ENCODE measurements at places on chromosomes 3 and 15.

DNA sequence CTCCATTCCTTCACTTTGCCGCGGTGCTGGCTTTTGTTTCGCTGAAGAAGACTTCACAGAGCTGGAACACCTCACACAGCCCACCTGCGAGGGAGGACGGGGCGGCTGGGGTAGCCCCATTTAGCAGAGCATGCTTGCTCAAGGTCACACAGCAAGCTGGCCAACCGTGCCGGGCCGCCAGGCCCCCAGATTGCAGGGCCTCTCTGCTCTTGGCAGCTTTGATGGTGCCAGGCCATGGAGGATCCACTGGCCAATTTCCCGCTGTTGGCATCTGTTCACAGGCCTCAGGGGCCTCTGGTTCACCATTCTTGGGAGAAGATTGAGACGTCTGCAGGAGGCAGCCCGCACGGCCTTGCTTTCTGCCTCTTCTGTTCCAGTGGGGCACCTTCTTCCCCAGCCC lies 77.9 kb upstream of the LINGO1 start:
- no peak for DNase-seq

DNA sequence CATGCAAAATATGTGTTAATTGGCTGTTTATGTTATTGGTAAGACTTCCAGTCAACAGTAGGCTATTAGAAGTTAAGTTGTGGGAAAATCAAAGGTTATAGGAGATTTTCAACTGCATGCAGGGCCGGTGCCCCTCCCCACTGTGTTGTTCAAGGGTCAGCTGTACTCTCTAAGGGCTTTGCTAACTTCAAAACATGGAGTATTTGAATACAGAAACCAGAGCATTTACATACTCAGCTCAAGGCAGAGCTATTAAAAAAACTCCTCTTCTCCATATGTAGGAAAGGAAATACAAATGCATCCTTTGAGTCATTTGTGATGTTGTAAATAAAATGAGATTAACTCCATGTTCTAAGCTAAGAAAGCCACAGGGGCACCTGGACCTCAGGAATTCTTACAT lies 16.8 kb downstream of the IL17RB start:
- no peak for DNase-seq

DNA sequence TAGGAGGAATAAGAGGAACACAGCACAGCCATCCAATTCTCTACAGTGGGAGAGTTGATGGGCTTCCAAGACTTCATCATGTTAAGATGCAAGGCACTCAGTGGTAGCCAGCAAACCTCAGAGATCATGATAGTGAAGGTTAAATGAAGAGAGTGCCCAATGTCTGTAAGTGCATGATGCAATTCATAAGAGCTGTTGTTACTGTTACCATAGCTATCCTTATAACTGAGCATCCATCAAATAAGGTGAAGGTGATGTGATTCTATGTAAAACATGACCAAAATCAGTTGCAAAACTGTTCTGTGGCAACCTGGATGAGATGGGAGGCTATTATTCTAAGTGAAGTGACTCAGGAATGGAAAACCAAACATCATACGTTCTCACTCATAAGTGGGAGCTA lies 289.7 kb downstream of the MAGI1 start:
- DNase-seq = no peak

- no peak for DNase-seq
These were observed 348.7 kb downstream of the ZIC1 start for GRCh38 chr3:147757866-147758265.

DNA sequence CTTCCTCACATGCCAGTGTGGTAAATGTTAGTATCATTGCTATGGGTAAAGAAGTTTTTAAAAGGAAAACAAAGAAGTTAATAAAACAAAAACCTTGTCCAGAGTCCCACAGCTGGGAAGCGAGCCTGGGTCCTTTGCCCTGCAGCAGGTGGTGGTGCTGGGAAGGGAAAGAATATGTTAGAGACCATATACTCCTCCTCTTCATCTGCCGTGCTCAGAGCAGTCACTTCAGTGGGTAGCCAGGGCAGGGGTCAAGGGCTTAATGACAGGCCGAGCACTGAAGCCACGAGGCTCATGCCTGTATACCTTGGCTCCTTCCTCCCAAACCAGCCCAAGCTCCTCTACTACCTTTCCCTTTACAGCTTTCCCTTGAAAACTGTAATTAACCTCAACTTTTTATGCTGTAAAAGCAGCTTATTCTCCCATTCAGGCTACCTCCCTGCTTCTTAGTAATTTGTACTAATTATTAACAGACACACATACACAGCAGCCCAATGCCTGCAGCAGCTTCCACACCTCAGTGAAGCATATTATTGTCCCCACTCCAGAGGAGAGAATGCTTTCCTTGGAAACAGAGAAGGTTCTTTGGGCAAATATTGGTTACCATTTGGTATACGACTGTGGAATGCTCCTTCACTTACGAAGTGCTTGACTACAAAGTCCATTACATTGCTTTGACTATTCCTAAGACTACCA lies 362.1 kb downstream of the EPHB1 start:
- no peak for DNase-seq

DNA sequence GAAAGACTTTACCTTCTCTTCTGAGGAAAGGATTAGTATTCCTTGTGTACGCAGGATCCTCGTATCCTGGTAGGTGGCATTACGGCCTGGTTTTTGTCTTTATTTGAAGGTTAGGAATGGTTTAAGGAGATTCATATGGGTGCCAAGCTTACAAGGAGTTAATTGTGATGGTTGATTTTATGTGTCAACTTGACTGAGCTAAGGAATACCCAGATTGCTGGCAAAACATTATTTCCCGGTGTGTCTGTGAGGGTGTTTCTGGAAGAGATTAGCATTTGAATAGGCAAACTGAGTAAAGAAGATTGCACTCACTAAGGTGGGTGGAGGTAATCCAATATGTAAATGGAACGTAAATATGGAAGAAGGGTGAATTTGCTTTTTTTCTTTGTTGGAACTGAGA lies 44.4 kb upstream of the ABI3BP start:
- DNase-seq = no peak

DNA sequence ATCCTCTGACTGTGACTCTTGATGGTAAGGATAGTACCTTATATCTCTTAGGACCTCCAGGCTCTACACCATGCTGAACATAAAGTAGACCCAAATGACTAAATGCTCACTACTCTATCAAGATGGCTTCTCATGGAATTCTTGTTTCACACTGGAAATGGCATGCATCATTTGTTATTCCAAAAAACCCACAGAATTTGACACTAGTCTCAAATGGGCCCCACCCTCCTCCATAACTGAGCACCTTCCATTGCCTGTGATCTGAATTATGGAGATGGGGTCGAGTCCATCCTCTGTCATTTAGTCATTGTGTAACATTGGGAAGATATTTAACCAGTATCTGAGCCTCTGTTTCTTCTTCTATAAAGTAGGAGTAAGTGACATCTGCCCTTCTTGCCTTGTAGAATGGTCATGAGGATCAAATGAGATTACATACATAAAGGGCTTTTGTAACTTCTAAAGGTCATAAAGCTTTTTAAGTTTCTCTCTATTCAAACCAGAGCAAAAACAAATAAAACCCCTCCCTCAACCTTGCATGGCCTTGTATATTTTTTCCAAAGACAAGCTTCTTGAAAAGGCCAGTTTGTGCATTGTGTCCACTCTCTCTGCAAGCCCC lies 57.0 kb upstream of the PTX3 start:
- no peak for DNase-seq

GRCh38 chr15:99071091-99071680 lies 33.7 kb upstream of the SYNM start:
- no peak for DNase-seq

DNA sequence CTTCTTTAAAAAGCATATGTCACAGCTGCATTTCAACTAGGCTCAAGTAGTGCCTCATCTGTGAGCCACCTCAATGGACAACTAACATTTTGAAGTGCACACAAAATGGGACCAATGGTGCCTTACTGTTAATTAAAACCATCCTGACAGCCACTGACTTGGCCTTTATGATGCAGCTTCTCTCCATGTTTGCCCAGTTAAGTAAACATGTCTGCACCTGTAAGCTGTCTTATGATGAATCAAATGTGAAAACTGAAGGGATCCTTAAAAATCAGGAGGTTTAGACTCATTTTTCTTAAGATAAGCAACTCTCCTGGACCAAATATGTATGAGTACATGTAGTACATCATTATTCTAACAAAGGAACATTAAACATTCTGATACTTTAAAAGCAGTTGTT lies 861.6 kb downstream of the ROBO1 start:
- no peak for DNase-seq

- no peak for DNase-seq
These were observed 374.1 kb upstream of the RBMS3 start for GRCh38 chr3:28906561-28907310.

- peak; percentile 62 for DNase-seq
These were observed 141.5 kb downstream of the GADL1 start for GRCh38 chr3:30752970-30753369.

- DNase-seq = no peak
These were observed 110.6 kb upstream of the NANOGP8 start for GRCh38 chr15:35195649-35196048.

- DNase-seq = no peak
These were observed 71.9 kb downstream of the ARHGEF26 start for GRCh38 chr3:154193000-154193615.

GRCh38 chr15:79991826-79992225 lies 20.8 kb upstream of the BCL2A1 start:
- DNase-seq = no peak

GRCh38 chr15:83365370-83365938 lies 81.0 kb upstream of the BNC1 start:
- peak; percentile 84 for DNase-seq

GRCh38 chr3:169607949-169608348 lies 55.6 kb downstream of the MECOM start:
- no peak for DNase-seq

DNA sequence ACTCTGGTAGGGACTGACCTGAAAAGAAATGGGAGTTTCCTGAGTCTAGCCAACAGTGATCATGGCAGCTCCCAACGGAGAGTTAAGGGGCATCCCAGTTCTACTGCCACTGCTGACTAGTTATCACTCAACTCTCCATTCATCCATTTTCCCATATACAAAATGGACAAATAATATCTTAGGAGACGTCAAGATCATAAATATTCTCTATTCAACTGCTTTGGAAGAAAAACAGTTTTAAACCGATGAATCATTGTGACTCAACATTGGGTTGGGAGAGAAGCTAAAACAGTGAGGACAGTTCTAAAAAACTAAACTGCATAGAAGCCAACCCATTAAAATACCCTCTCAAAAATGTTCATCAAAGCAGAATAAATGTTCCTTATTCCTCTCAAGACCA lies 57.6 kb upstream of the CHRM5 start:
- DNase-seq = no peak

GRCh38 chr3:4709341-4709740 lies 216.2 kb downstream of the ITPR1 start:
- peak; percentile 38 for DNase-seq

GRCh38 chr15:41121951-41122350 lies 5.9 kb upstream of the INO80 start:
- DNase-seq = no peak

- DNase-seq = no peak
These were observed 74.3 kb upstream of the PTX3 start for GRCh38 chr3:157362348-157362747.

- peak; percentile 29 for DNase-seq
These were observed 23.6 kb downstream of the RHCG start for GRCh38 chr15:89472785-89473256.

- no peak for DNase-seq
These were observed 337.3 kb upstream of the ARRDC4 start for GRCh38 chr15:97623091-97623661.

DNA sequence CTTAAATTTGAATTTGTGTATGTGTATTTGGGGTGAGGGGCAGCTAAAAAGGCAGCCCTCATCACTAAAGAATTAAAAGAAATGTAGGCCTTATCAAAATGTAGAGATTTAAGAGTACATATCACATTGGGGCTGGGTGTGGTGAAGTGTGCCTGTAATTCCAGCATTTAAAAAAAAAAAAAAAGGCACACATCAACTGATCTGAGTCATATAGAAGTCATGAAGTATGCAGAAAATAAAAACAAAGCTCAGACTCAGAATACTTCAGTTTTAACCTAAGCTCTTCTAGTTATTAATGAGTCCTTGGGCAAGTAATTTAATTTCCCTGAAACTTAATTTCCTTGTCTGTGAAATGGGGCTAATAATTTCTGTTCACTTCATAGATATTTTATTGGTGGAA lies 31.6 kb downstream of the SLC24A1 start:
- DNase-seq = no peak

DNA sequence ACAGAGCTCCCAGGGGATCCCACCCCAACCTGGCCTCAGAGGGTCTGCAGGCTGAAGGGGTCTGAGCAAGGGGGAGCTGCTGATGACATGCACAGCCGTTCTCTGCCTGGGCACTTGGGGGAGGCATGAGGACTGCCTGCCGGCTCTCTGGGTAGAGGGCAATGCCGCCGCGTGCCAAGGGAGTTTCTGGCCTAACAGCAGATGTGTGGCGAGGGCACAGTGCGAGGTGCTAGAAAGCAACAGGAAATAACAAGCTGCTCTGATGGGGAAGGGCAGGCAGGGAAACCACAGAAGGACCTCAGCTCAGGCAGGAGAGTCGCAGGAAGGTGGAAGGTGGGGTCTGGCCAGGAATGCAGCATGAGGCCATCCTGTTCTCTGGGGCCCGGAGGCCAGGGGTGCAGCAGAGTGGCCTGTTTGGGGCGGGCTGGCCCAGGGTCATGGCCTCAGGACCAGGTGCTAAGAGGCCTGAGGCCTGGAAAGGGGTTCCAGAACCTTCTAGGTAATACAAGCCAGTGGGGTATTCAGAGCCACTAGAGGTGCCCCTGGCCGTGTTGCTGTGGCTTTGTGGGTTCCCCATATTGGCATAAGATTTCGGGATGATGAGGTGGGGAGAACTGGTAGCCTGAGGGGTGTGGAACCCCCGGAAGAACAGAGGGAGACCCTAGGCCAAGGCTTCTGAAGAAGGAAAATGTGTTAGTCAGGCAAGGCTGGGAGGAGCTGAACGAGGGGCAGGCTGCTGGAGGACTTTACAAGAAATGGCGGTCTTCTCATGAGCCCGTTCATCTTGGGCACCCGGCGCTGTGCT lies 41.2 kb downstream of the RGMA start:
- no peak for DNase-seq

DNA sequence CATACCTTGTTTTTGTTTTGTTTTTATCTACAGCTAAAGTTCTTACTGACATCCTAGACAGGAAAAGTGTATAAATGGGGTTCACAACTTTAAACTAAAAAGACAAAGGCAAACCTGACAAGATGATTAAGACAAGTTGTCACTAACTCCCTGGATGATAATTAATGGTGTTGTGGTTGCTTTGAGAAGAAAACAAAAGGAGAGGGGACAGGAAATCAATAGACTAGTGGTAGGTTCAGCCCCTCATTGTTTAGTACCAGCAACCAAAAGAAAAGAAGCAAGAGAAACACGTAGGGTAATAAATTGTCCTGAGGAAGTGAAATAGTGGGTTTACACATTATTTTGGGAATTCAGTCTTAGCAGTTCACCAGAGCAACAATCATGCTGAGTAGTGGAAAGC lies 78.8 kb downstream of the BFSP2 start:
- no peak for DNase-seq

All from fibroblast of gingiva (primary cell).